ENCODE measurements at places on chromosomes 16 and 17.

DNA sequence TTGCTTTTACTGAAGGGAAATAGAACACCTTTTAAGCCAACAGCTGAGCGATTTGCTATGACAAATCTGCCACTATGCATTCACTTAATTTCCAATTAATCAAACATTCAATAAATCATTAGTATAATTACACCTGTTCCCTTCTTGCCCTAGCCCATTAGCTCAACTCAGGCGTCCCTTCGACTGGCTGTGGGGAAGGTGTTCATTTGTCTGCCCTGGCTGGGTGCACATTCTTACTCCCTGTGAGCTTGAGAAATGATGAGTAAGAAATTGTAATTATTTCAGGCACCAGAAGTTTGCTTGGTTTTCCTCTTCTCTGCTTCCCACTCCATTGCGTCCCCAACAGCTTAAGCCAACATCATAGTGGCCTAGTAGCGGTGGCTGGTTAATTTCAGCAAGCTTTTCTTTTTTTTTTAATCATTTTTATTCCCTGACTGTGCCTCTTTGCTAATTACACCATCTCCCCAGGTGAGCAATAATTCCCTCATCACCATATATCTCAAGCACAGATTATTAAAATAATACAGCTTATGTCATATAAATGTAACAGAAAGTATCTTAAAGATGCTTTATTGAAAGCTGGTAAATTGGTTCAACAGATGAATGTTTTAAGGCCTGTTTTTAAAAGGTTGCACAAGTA, 623.9 kb upstream of the RBFOX1 start:
- no peak for DNase-seq

DNA sequence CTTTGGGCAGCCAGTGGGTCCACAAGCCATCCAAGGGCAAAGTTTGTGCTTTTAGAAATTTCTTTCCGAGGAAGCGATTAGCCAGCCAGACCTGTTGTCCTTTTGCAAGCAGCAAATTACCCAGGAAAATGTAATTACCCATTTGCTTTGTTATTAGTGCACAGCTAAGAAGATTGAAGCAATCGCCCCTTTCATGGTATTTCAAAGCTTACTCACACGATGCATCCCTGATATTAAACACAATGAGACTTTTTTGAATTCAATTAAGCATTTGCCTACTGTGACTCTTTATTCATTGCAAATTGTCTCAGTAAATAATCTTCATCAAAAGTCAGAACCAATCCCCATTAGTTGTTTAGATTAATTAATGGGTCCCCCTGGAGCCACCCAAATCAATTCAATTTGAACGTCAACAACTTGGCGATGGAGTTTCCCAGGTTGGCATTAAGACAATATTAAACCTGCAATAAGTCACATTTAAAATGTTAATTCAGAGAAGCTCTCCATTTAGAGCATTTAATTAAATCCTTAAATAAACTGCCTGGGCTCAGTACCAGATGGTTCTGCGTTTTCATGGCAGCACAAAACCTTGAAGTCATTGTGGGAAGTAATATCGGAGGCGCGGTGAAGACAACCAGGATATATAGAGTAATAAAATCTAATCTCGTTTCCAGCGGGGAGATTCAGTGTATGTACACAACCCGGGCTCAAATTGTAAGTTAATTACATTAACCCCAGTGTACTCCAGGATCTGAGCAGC, 366.2 kb upstream of the TNRC6C start:
- DNase-seq = no peak

DNA sequence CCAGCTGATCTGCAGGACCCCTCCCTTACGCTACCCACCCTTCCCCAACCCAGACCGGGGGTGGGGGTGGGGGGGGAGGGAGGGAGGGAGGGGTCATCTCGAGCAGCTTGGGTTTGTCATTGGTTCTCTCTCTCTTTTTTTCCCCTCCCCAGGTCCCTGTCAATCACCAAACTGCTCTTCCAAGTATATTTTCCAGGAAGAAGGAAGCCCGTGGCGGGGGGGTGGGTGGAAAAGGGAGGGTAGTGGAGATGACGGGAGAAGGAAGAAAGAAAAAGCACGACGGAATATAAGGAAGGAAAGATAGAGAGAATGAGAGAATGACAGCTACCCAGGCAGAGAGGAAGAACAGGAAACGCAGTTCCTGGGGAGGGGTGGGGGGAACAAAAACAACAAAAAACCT, 17.9 kb downstream of the SALL1 start:
- no peak for DNase-seq

DNA sequence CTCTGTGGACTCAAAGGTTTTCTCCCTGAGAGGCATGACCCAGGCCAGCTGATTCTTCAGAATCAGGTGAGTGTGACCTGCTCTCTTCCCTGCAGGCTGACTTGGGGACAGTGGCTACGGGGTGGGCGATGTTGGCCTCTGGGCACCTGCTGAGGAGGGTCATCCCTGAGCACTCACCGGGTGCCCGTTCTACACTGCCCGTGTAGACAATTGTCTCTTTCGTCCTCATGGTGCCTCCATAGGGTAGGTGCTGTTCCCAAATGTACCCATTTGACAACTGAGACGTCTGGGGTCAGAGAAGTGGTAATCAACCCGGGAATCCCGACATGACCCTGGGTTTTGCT, 74.8 kb downstream of the GOSR1 start:
- no peak for DNase-seq

- DNase-seq = no peak
Observed at GRCh38 chr16:85927959-85928358, 29.0 kb downstream of the IRF8 start.

GRCh38 chr17:44610331-44610730, 45.9 kb upstream of the MEIOC start:
- DNase-seq = no peak

DNA sequence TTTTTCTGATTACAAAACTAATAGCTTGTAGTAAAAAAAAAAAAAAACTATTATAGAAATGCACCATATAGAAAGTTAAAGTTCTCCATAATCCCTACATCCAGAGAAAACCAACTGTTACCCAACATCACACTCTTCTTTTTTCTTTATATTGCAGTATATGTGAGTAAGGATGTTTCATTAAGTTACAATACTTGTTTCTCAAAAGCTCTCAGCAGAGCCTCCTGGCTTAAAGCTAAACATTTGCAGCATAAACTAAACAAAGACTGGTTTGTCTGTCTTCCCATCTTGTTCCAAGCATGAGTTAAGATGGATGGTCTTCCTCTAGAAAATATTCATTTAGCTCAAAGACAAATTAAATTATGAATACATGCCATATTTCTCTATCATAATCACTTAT, 25.2 kb downstream of the GRB2 start:
- DNase-seq = no peak

GRCh38 chr16:440627-441026, 15.2 kb downstream of the RAB11FIP3 start:
- DNase-seq = no peak

DNA sequence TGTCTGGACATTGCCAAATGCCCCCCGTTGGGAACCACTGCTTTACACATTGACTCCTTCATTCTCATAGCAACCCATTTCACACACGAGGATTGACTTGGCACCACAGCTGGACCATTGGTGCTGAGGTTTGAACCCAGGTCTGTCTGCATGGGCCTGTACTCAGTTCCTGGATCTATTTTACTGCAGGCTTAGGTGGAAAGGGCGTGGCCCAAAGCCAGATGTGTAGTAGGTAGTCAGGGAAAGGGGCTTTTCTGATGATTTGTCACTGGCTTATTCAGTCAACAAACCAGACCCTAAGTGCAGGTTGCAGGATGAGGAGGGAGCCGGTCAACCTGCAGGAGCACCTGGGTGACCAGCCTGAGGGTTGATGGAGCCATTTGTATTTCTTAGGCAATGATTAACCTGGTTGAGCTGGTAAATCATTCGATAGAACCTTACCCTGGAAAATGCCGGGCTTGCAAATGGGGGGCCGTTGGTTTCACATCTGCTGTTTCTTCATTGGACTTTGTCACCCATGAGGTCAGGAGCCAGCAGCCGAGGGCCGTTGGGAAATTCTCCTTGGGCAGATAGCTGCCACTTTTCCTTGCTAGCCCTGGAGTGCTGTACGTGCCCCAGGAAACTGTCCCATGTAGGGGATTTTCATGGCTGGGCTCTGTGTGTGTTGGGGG, 104.4 kb downstream of the CMIP start:
- no peak for DNase-seq

- DNase-seq = peak; percentile 67
Observed at GRCh38 chr17:17313350-17313991, 10.3 kb downstream of the NT5M start.
